ENCODE measurements at places on chromosomes 1 and 21.
A peak's percentile ranks its signal among the peaks of the same experiment; 100 is the strongest.

GRCh38 chr1:38512789-38513188 is 346.8 kb downstream of the RRAGC start:
- no peaks in the 10 kb centered on the region for H3K4me1 ChIP-seq
- H3K27me3 ChIP-seq, result peaks cover 6% of the 10 kb centered on the region
- no peaks in the 10 kb centered on the region for H3K36me3 ChIP-seq
- no peak overlapping the region for H3K4me3 ChIP-seq

DNA sequence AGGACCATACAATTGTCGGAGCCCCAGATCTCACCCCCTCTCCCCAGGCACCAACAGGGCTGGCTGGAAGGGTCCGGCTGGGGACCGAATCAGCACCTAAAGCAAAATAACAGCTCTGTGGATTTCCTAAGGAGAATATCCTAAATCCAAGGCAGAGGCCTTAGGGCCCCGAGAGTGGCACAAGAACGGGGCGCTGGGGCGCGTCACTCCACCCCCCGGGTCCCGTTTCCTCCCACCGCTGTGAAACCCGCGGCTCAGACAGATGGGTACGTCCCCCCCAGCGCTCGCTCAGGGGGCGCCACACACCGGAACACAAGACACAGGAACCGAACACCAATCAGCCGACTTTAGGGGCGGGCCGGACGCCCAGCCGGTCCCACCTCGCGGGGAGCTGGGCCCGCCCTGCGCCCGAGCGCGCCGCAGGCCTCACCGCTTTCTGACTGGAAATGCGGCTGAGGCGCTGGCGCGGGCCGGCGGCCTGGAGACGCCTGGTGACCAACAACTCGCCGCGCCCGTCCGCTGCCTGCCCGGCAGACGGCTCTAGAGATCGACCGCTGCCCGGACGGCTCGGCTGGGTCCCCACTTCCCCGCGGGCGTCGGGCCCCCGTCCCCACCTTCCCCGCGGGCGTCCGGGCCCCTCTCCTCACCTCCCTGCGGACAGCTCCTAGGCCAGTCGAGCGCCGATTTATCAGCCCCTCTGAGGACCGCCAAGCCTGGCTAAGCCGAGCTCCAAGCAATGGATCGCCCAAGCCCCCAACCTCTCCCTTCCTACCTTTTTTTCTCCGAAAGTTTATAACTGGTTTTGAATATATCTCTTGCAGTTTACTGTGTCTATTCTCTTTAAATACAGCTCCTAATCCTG is at the start of gene HFM1:
Gene HFM1, minus strand, starts transcription at position 687 of the 862 bp plus-strand sequence. CDS start 3,755 bp downstream, outside the sequence.
- peaks cover 4% of the 10 kb centered on the region for H3K4me1 ChIP-seq
- H3K36me3 ChIP-seq, result no peaks in the 10 kb centered on the region
- H3K27ac ChIP-seq, result no peak within 1 kb of the TSS
- DNase-seq, result peak; percentile 71

DNA sequence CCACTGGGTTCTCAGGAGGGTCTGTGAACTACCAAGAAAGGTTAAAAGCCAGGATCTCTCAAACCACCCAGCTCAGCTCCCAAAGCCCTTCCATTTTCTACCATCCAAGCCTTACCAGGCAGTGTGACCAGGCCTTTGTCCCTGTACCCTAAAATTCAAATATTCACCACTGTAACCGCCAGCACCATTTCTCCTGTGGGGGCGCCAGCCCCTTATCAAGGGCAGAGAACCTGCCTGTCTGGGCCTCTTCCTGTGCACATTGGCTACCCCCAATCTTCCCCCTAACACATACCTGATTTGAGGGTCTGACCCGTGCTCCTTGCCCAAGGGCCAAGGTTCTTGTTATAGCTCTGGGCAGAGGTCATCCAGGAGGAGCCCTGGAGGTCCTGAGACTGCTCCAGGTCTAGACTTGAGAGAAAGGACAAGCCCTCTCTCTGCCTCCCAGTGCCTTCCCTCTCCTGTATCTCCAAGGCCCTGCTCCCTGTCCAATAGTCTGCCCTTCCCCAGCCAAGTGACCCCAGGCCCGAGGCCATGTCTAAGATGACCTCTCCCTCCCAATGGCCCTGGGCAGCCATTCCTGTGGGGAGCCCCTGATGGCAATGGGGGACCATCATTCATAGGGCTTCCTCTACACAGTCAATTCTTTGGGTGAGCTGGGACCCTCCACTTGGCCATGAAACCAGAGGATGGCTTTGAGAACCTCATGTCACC is 78.5 kb downstream of the FHAD1 start:
- H3K4me1 ChIP-seq, result no peaks in the 10 kb centered on the region
- no peak overlapping the region for H3K4me3 ChIP-seq
- H3K36me3 ChIP-seq, result no peaks in the 10 kb centered on the region

GRCh38 chr1:201753492-201753891 is 75.5 kb upstream of the IPO9 start:
- peaks cover 3% of the 10 kb centered on the region for H3K27me3 ChIP-seq
- no peak overlapping the region for H3K4me3 ChIP-seq
- no peak for DNase-seq
- H3K27ac ChIP-seq, result no peak overlapping the region

Measured in thymus (tissue), 14 donors.